Activated effector memory CD4-positive, alpha-beta T cell treated with anti-CD3 and anti-CD28 coated beads, Interleukin-2, amount 50 U/mL, for 16 hours (primary cell): ENCODE measurements at places on chromosomes 4 and X.

DNA sequence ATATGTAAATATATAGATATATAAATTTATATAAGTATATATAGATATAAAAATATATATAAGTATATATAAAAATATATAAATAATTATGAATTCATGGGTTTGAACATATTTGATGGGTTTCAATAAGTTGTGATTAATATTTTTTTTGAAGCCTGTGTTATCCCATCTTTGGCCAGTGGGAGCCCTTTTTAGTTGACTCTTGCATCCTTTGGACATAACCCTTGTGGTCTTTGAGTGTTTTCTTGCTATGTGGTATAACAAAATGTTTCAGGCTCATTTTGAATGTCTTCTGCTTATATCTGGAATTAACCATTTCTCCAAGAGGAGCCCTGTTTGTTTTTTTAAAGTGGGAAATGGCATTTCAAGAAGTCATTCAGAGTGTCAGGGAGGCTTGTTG lies 15.2 kb downstream of the SNX25 start:
- DNase-seq: no peak

- DNase-seq: no peak
Measured at GRCh38 chr4:17347445-17347844, 164.4 kb downstream of the QDPR start.

- DNase-seq: no peak
Measured at GRCh38 chr4:89305712-89306437, 1.7 kb downstream of the GPRIN3 start.

GRCh38 chr4:142203505-142203904 lies 567.1 kb downstream of the IL15 start:
- DNase-seq: no peak

- peak; percentile 66 for DNase-seq
Measured at GRCh38 chrX:119067023-119067739, 5.6 kb upstream of the CT47C1 start.

GRCh38 chr4:41792166-41792565 lies 43.6 kb upstream of the PHOX2B start:
- no peak for DNase-seq

- no peak for DNase-seq
Measured at GRCh38 chrX:16119353-16120220, 3.8 kb upstream of the GRPR start.

GRCh38 chr4:147548256-147548655 lies 67.4 kb downstream of the EDNRA start:
- no peak for DNase-seq

DNA sequence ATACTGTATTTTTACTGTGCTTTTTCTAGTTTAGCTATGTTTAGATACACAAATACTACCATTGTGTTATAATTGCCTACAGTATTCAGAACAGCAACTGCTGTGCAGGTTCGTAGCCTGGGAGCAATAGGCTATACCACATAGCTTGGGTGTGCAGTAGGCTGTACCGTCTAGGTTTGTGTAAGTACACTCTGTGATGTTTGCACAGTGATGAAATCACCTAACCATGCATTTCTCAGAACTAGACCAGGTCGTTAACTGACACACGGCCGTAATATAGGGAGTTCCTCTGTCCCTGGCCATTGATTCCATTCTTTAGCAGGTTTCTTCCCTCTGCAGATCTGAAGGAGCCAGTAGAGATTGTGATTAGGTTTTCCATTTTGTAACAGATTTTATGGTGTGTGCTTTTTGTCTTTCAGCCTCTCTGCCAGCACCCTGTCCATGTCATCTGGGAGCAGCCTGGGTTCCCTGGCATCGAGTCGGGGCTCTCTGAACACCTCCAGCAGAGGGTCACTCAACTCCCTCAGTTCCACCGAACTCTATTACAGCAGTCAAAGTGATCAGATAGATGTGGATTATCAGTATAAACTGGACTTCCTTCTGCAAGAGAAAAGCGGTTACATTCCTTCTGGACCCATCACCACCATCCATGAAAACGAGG lies 59.5 kb downstream of the CLDN22 start:
- DNase-seq: no peak

- peak; percentile 77 for DNase-seq
Measured at GRCh38 chr4:2290974-2291704, 29.2 kb upstream of the MXD4 start.

DNA sequence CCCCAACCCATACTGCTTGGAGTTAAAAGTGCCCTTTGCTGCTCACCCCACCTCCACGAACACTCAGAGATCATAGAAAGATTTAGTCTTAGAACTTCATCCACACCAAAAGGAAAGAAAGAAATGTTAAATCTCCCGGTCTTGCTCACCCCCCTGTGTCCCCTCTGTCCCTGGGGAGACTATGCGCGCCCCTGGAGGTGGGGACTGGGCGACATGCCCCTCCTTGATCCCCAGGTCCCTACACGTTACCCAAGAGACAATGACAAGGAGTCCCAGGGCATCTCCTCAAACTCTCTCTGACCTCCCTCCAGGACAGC lies 620 bp downstream of the ITM2A start:
- no peak for DNase-seq

GRCh38 chrX:19156186-19156585 lies 33.9 kb upstream of the ADGRG2 start:
- no peak for DNase-seq

DNA sequence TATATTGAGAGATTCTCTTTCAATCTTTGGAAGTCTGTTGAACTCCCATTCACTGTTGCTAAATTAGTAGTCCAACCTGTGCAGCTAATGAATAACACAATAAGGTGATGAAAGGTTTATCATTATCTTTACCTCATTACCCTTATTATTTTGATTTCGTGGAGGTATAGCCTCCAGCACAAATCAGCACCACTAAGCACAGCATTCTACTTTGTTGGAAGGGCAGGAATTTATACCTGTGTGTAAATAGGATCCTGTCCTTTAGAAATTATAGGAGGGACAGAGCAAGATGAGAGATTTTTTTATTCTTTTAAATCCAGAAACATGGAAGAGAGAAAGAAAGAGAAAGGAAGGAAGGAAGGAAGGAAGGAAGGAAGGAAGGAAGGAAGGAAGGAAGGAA lies 454.1 kb downstream of the PDGFC start:
- DNase-seq: no peak

GRCh38 chrX:123779908-123780396 lies 47.1 kb upstream of the THOC2 start:
- DNase-seq: no peak

DNA sequence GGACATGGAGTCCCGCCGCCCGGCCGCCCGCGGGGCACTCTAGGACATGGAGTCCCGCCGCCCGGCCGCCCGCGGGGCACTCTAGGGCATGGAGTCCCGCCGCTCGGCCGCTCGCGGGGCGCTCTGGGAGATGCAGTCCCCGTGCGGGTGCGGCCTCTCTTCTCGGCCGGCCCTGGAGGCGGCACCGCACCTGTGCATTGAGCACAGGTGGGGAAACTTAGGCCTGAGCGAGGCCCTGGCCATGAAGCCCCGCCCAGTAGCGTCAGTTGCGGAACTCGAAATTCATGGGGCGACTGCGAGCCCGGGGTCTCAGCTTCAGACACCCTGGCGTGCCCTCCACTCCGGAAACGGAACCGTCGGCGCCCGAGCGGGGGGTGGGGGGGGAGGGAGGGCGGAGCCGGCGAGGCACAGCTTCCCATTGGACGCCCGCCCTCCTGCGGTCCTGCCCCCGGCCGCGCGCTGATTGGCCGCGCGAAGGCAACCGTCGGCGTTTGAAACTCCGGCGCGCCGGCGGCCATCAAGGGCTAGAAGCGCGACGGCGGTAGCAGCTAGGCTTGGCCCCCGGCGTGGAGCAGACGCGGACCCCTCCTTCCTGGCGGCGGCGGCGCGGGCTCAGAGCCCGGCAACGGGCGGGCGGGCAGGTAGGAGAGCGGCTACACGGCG lies at the start of the genes TACC3 and TMEM129:
TACC3 (plus strand) TSS at position 519 of the 663 bp plus-strand sequence. CDS start 1,901 bp downstream, outside the sequence.
TMEM129 (minus strand) TSS at position 321 of the 663 bp plus-strand sequence. CDS start 486 bp downstream, outside the sequence.
- peak; percentile 97 for DNase-seq

- no peak for DNase-seq
Measured at GRCh38 chrX:129040124-129040523, 483.2 kb downstream of the SMARCA1 start.

DNA sequence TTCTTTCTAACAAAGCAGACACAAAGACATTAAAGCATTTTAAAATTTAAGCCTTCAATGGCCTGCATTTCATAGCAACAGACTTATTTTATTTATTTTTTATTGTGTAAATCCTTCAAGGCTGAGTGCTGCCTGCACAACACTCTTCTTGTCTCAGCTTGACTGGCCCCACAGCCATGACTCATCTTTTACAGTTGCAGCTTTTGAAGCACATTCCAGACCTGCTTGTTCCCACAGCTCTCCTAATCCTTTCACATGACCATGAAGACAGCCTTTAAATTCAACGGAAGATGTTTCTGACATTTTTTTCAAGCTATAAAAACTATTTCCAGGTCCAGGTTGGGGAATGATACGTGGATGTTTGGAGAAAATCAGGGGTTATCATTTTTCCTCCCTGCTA lies 276.9 kb upstream of the TACR3 start:
- DNase-seq: no peak

GRCh38 chrX:22338740-22339139 lies 66.0 kb downstream of the CBLL2 start:
- no peak for DNase-seq

- DNase-seq: peak; percentile 38
Measured at GRCh38 chr4:3303923-3304710, 11.3 kb downstream of the RGS12 start.

DNA sequence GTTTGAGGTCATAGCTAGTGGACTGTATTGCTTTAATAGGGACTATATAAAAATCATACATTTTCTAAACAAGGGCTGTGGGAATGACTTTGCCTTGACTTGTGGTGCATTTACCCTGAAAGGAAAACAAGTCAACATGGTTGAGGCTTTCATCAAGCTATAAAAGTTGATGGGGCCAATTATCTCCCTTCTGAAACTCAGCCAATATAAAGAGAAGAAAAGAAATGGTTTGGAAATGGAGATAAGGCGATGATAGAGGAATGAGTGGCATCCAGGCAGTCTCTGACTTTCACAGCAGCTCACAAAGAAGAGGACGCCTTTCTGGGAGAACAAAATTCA lies 118.7 kb downstream of the SMARCA1 start:
- DNase-seq: no peak

DNA sequence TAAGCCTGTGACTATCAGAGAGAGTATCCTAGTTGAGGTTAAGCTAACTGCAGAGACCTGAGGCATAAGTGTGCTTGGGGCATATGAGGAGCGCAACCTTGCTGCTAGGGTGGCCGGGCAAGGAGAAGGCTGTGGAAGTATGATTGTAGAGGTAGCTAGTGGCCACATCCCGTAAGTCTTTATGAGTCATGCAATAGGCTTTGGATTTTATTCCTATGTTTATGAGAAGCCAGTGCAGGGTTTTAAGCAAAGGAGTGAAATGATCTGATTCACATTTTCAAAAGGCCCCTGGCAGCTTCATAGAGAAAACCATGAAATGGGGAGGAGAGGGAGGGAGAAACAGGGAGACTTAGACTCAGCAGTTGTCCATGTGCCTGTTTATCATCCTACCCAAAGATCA lies 92.1 kb upstream of the WDFY3 start:
- DNase-seq: no peak

- no peak for DNase-seq
Measured at GRCh38 chrX:129793604-129794191, 13.9 kb downstream of the SASH3 start.

DNA sequence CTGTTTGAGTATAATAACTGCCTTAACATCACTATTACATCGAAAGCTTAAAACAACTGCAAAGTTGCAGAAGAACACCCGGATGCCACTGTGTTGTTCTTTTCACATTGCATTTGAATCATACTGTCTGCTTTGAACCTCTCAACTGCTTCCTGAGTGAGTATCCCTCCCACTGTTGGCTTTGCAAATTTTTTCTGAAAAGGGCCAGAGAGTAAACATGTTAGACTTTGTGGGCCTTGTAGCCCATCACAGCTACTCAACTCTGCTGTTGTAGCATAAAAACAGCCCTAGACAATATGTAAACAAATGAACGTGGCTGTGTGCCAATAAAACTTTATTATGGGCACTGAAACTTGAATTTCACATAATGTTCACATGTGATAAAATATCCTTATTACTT lies 76.1 kb downstream of the NSG1 start:
- DNase-seq: no peak

DNA sequence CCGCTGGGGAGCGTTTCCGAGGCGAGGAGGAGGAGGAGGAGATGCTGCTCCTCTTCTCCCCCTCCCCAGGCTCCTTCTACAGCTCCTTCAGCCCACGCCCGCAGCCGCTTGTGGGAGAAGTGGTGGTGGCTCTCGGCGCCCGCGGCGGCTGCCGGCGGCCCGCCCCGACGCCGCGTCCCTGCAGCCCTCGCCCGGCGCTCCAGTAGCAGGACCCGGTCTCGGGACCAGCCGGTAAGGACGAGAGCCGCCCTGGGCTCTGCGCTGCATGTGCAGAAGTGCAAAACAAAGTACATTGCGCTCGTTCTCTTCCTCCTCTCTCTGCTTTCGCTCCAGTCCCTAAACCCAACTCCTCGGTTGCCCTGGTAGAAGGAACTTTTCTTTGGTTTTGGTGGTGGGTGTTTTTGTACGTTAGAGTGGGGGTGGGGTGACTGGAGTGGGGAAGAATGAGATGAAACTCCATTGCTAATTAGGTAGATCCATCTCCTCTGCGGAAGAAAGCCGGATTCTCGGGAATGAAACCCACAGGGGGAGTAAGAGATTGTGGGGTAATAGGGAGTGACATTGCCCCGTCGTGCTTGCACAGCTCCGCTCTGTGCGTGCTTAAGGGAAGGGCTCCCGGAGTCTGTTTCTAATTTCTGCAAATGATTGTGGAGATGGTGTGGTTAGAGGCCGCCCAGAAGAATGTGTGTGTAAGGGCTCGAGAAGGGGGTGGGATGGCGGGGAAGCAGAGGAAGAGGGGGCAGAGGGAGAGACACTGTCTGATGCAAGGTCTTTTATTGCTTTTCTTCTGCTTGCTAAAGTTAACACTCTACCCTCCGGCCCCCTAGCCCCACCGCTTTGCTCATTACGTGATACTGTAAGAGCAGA lies 677 bp downstream of the PTPN13 start:
- DNase-seq: peak; percentile 67

GRCh38 chrX:1215123-1215823 lies 2.8 kb upstream of the CRLF2 start:
- peak; percentile 55 for DNase-seq

- no peak for DNase-seq
Measured at GRCh38 chr4:56050625-56051024, 101.9 kb downstream of the CEP135 start.

DNA sequence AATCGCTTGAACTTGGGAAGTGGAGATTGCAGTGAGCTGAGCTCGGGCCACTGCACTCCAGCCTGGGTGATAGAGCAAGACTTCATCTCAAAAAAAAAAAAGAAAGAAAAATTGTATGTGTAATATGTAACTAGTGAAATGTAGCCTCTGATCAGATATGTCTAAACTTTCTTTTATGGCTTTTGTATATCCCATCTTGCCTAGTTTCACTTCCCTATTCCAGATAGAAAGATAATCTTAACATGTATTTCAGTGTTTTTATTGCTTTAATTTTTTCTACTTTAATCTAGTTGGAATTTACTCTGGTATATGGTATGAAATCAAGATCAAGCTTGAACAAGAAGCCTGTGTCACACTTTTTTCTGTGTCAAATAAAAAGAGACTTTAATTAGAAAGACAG lies 1.9 kb upstream of the ZNF41 start:
- DNase-seq: no peak

DNA sequence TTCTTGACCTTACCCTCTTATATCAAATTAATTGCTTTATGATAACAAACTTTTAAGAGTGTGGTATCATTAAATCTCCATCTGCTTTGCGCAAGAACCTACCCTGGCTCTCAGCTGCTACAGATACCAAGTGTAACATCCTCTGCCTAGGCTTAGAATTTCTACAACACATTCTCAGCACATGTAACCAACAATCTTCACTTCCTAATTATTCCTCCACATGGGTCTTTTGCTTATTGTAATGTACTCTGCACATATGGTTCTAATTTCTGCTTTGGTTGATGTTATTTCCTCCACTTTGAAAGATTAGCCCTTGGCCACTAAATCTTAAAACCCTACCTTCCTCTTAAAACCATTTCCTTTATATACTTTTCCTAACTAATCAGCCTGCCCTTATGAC lies 242.4 kb downstream of the ARHGAP24 start:
- no peak for DNase-seq
